ENCODE measurements at places on chromosomes 12 and 14.

- DNase-seq, result peak; percentile 66
Measured at GRCh38 chr12:106903241-106903945, 52.3 kb upstream of the TMEM263 start.

DNA sequence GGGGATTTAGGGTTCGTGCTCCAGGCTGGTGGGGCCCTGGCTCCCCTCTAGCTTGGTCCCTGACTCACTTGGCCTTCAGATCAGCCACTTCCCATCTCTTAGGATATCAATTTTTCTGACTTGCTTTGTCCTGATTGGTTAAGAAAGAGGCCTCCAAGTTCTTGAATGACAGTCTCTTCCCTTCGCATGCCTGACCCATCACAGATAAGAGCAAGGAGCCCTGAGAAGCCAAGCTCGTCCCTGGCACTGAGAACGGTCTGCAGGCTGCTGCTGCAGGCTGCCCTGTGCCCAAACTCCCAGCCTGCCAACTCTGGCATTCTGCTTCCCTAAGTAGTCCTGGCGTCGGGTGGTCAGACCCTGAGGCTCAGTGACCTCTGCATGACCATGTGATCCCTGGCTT is 794 bp upstream of the LRTM2 start:
- DNase-seq, result no peak

- no peak for DNase-seq
Measured at GRCh38 chr12:12350868-12351463, 924 bp upstream of the MANSC1 start.

DNA sequence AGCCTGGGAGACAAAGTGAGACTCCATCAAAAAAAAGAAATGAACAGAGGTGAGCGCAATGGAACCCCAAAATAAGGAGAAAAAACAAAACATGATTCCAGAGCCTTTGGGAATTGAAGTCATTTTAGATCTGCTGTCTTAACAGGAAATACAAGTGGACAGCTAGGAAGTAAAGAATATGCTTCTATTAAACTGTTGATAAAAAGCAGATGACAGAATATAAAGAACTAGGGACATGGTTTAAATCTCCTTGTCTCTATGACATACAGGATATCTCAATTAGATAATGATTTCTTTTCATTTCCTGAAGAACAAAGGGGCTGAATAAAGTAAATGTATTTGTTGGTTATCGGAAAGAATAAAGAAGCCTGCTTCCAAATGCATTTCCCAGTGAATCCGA is 49.3 kb upstream of the ETV6 start:
- DNase-seq, result no peak

- DNase-seq, result no peak
Measured at GRCh38 chr12:51751661-51752060, 96.9 kb downstream of the FIGNL2 start.

GRCh38 chr12:43835656-43836474 is at the start of gene TMEM117:
TSS of gene TMEM117 (plus strand) at chr12:43836081.
- peak; percentile 37 for DNase-seq
